ENCODE measurements at places on chromosomes 16 and 17.

DNA sequence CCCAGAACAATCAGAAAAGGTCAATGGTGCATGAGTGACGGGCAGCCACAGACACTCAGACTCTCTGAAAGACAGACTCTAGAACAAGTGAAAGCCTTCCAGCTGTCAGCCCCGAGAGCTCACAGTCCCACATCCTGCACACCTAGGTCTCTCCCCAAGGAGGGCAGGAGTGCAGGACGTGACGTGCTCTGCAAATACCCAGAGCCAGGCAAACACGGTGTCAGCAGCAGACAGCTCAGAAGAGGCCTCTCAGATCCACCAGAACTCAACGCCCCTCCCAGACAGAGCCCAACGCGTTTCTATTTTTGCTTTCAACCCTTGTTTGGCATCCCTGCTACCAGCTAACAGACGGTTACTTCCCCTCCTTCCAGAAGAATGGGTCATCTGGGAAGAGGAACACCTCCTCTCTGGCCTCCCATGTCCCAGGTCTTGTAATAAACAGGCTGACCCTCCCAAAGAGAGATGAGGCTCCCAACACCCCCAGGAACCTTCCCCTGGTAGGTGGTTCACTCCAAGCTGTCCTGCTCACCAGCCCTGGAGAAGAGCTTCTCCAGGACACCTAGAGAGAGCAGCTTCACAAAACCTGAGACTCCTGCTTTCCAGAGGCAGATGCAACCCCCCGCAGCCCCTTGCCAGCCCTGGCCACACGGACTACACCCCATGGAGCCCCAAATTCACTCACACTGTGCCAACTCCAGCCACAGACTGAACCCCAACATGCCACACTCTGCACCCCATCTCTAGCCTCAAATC, 7.6 kb downstream of the PITPNM3 start:
- DNase-seq: no peak

DNA sequence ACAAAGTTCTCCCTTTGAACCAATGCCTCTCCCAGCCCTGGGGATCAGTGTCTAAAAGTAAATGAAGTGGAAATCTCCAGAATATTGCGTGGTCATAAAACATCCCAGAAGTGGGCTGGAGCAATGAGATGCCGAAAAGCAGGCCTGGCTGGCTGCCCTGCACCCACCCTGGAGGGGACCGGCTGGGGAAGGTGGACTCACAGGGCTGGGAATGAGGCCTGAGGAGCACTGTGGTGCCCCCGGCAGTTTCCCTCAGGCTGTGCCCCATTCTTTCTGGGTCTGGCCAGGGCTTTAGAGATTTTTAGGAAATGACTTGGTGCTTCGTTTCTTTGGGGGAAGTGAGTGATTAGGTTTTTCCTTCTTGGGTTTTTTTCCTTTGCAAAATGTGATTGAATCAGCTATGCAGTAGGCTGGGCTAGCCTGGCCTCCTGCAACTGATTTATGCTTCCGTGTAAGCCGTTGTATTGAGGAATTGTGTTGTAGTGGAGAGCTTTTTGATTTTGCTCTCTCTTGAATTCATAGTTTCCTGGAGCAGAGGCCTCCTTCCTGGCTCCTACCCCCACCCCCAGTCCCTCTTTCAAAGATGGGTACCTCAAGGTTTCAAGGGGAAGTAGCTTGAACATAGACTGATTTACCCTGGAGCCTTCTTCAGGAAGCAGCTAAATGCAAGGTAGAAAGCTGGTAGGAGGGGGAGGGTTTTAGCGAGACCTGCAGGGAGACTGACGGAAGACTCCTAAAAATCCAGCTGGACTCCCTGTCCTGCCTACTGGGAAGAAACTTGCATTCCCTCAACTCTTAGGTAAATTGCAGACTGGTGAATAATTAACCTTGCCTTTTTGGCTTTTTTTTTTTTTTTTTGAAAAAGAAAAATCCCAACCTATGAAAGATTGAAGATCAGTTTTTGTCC, 170.2 kb downstream of the RAB11FIP4 start:
- no peak for DNase-seq

- DNase-seq: peak; percentile 71
These were observed 64.5 kb downstream of the CYLD start for GRCh38 chr16:50806099-50807062.

DNA sequence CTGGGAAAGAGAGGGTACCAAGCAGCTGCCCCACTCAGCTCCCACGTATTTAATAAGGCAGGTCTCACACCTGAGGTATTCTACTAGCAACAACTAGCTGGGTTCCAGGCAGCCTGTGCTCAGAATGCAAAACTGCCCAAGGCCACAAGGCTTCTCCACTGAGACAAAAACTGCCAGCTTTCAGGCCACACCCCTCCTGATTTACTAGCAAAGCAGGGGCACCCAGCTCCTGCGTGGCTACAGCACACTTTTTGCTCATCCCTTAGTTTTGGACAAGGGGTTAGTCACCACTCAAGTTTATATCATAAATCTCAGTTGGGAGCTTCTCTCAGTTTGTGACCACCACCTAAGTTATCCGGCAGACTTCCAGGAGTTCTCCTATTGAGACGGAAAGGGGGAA, 494.6 kb downstream of the CDH11 start:
- no peak for DNase-seq

- no peak for DNase-seq
These were observed 134.7 kb downstream of the AATF start for GRCh38 chr17:37083456-37083855.

DNA sequence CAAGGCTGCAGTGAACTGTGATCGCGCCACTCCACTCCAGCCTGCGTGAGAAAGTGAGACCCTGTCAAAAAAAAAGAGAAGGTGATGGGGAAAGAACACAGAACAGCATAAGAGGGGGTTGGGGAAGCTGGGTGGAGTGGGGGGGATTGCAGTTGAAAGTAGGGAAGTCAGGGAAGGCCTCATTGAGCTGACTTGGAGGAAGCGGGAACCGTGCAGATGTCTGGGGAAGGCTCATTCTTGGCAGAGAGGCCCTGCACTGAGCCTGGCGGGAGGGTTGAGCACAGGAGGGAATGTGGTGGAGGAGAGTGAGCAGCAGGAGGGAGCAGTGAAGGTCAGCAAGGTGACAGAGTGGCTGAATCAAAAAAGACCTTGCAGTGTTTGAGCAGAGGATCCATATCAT, 26.9 kb downstream of the IL4R start:
- DNase-seq: no peak

- no peak for DNase-seq
These were observed 489 bp upstream of the NFATC3 start for GRCh38 chr16:68084504-68085258.

GRCh38 chr16:12195296-12195695, 218.8 kb downstream of the SNX29 start:
- no peak for DNase-seq

Measured in epithelial cell of proximal tubule (primary cell).